Right ventricle myocardium superior (tissue), 1 donor: ENCODE measurements at places on chromosomes 5 and 9.

- DNase-seq: no peak
Observed at GRCh38 chr9:137256856-137257255, 1.7 kb downstream of the NELFB start.

DNA sequence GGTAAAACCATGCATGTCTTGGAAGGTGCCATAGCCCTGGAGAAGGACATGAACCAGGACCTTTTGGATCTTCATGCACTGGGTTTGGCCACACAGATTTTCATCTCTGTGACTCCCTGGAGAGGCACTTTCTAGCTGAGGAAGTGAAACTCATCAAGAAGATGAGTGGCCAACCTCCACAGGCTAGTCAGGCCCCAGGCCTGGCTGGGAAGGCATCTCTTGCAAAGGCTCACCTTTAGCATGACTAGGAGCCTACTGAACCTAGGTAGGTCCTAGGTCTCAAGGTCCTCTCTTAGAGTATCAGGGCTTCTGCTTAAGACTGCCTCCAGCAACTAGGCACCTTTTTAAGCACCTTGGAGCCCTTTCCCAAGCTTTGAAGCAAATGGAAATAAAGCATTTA is 1448.7 kb upstream of the ACO1 start:
- DNase-seq: no peak

DNA sequence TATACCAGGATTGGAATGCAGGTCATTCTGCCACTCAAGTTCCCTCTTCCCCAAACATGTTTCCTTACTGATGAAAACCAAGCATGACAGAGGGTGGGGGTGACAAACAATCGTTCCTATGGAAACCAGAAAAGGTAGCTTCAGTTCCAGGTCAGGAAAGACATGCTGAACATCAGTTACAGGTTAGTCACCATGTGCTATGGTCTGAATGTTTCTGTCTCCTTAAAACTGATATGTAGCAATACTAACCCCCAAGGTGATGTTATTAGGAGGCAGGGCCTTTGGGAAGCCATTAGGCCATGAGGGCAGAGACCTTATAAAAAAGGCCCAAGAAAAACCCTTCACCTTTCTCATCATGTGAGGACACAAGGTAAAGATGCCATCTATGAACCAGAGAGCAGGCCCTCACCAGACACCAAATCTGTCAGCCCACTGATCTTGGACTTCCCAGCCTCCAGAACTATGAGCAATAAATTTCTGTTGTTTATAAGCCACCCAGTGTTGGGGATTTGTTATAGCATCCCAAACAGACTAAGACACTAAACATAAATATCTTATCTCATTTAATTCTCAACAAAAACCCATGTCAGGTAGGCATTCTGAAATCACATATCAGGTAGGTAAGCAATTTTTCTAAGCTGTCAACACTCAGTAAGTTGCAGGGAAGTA is 15.7 kb upstream of the SH3RF2 start:
- DNase-seq: no peak

DNA sequence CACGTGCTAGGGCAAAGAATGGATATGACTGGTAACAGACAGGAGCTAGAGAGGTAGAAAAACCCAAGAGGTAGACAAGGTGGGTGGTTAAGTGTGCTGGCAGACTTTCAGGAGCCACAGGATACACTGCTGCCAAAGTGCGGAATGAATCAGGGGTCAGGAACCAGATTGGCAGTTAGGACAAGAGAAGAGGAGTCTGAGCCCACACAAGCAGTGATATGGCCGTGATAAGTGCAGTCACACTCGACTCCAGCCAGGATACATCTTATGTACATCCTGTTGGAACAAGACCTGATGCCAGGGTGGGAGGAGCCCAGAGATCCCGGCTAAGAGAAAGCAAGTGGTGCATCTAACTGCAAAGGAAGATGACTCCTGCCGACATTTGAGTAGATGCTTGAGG is 10.0 kb downstream of the SLIT3 start:
- DNase-seq: no peak

- DNase-seq: no peak
Observed at GRCh38 chr5:119930490-119930889, 301.1 kb downstream of the FAM170A start.

- DNase-seq: no peak
Observed at GRCh38 chr5:125112196-125112595, 365.8 kb upstream of the ZNF608 start.

GRCh38 chr9:137316012-137316981 is 14.2 kb upstream of the NRARP start:
- peak; percentile 64 for DNase-seq

- no peak for DNase-seq
Observed at GRCh38 chr5:98492258-98492657, 281.2 kb upstream of the RGMB start.

- no peak for DNase-seq
Observed at GRCh38 chr5:103475629-103476240, 86.9 kb downstream of the NUDT12 start.

GRCh38 chr9:105193560-105193959 is 50.9 kb upstream of the SLC44A1 start:
- no peak for DNase-seq

DNA sequence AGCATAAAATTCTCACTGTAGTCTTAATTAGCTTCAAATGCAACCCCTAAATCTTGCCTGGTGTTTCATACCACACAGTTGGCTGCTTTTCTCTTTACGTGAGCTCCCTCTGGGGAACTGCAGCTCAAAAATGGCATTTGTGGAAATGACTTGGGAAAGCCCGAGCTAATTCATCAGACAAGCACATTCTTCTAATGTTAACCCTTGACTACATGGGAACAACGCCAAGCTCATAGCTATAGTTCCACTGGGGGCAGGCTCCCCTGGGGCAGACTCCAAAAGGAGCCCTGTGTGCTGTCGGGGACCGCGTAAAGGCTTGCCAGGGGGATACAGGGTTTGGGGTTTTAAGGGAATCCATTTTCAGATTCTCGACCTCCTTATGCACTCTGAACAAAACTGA is 301.4 kb upstream of the DAP start:
- no peak for DNase-seq

DNA sequence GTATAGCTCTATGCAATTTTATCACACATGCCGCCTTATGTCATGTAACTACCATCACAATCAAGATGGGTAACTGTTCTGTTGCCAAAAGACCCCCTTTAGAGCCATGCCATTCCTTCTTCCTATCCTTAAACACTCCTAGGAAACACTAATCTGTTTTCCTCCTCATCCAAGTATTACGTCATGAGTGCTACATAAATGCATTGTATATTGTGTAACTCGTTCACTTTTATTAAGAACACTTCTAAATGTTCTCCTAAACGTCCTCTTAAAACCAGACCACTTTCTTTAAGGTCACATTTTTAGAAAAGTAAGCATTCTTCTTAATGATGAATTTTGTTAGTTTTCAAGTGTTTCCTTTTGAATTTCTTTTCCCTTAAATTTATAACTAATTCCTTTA is 49.8 kb upstream of the MTMR12 start:
- DNase-seq: no peak

- no peak for DNase-seq
Observed at GRCh38 chr9:35164711-35165110, 2.9 kb downstream of the UNC13B start.

DNA sequence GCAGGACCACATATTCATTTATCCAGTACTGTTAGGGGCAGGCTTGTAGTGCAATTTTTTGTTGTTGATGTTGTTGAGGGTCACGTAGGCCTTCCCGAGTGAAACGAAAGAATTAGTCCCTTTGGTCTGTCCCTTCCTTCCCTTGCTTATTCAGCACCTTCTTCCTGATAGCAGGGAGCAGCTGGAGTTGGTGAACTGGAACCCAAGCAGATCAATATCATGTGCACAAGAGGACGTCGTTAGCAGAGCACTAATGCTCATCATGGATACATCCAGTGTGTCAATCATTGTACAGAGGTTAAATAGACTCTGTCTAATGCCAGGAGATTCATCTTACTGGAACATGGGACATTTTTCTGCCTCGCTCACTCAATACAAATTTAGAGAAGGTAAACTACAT is 33.0 kb upstream of the MAP1B start:
- DNase-seq: no peak

DNA sequence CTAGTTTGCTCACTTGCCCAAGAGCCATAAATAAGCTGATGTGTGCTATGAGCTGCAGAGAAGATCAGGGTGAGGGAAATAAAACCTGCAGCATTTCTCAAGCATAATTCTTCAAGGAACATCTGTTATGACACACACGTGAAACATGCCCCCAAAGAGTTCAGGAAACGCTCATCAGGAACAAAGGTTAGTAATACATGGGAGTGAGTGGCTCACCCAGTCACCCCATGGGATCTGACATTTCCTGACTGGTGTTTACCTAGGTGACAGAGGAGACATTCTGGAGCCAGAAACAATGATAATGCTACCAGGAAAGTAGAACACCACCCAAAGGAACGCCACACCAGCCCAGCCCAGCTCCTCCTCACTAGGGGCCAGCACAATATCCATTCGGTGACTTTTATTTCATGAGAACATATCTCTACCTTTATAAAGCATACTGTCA is 66.0 kb downstream of the FRMD3 start:
- no peak for DNase-seq

DNA sequence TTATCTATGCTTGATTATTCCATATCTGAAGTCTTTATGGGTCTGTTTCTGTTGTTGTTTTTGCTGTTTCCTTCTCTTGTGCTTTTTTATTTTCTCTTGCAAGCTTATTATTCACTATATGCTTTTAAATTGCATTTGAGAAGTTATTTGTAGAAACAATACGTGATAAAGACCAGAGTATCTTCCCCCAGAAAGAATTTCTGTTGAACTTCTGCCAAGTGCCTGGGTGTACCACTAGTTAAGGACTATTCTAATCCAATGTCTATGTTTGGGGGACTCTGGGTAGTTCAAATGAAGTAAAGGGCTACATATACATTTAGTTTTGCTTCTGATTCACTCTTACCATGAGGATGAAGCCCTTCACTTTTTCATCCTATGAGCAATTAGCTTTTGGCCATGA is 54.3 kb downstream of the SLF1 start:
- no peak for DNase-seq

DNA sequence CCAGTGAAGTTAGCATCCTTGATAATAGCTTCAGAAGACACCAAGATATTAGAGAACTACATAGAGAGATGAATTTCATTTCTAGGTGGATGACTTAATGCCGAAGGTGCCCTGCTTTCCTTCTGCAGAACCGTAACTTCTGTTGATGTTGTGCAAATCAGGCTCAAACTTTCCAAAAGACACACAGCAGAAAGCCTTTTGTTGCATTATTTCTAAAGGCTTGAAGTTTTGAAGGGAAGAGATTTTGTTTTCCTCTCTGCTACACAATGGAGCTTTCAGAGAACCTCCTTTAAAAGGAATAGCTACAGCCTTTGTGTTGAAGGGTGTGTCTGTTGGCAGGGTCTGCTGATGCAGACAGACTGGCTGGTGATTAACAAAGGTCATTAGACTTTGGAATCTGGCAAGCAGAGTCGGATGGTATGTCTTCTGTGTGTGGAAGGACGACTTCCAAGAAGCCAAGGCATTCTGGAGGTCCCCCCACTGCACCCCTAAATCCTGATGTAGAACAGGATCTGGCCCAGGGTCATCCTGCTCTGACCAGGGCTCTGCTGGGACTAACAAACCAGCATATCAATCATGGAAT is 57.8 kb downstream of the ZNF462 start:
- DNase-seq: no peak

DNA sequence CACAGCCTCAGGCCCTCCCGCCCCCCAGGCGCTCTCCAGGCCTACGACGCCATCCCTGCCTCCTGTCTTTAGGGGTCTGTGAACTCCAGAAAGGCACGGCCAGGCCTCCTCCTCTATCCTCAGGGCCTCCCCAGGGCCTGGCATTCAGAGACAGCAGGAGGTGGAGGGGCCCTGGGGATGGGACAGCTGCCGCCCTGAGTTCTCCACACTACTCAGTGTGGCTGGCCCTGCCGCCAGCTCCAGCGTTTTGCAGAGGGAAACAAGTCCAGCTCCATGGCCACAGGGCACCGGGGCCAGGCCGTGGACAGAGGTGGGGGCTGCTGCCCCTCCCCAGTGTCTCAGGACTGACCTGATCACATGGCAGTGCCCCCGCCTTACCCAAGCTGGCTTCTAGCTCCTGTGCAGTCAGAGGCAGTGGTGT is 16.4 kb downstream of the SH3GLB2 start:
- DNase-seq: peak; percentile 32

DNA sequence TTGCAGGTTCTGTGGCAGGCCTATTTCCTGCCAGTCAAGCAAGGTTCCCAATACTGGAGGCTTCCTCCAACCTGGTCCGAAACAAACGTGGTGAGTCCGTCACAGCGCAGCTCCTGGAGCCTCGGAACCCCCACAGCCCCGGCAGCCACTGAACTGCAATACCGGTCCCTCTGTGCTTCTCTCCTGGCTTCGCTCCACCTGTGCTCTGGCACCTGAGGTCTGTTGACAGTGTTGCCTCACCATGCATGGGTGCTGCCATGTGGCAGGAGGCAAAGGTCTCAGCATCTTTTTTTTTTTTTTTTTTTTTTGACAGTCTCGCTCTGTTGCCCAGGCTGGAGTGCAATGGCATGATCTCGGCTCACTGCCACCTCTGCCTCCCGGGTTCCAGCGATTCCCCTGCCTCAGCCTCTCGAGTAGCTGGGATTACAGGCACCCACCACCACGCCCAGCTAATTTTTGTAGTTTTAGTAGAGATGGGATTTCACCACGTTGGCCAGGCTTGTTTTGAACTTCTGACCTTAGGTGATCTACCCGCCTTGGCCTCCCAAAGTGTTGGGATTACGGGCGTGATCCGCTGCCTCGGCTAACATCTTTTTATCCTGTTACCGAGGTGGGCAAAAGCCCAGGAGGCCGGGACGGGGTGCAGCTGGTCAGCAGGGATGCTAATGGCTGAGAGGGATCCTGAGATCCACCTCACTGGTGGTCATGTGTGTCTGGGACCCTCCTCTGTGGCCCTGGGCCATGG is 57.1 kb upstream of the RNU6ATAC start:
- peak; percentile 35 for DNase-seq

DNA sequence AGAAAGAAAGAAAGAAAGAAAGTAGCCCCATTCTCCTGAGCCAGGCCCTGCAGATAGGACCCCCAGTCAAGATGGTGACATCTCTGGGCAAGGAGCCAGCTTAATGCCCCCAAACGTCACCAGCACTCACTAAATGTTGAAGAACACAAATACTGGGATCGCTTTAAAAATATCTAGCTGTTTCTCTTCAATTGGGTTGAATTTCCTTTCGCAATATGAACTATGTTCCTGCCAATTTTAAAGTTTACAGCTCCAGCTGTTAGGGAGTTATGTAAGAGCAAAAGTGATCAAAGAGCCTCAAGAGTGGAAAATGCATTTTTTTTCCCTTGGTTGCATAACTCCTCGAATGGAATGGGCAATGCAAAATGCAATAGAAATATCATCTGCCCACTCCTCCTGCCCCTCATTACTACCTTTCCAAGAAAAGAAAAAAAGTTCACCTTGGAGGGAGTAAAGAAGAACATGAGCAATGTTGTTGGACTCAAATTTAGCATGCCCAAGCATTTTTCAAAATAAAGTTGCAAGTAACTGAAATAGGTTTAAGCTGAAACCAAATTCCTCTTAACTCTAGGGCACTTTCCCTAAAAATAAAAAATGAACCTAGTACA is 244.2 kb upstream of the PIK3R1 start:
- DNase-seq: peak; percentile 46

- DNase-seq: no peak
Observed at GRCh38 chr5:32314658-32315057, 1.9 kb upstream of the MTMR12 start.

- peak; percentile 24 for DNase-seq
Observed at GRCh38 chr5:1661831-1662558, 137.6 kb downstream of the MRPL36 start.
